ENCODE measurements at places on chromosomes 4 and X. TPM values are rescaled to one million over a fixed set of nuclear protein-coding genes. Genes with fewer than 3 reads are reported as not detected.

VSIG4 gene
- 157 TPM for total RNA-seq

DNA sequence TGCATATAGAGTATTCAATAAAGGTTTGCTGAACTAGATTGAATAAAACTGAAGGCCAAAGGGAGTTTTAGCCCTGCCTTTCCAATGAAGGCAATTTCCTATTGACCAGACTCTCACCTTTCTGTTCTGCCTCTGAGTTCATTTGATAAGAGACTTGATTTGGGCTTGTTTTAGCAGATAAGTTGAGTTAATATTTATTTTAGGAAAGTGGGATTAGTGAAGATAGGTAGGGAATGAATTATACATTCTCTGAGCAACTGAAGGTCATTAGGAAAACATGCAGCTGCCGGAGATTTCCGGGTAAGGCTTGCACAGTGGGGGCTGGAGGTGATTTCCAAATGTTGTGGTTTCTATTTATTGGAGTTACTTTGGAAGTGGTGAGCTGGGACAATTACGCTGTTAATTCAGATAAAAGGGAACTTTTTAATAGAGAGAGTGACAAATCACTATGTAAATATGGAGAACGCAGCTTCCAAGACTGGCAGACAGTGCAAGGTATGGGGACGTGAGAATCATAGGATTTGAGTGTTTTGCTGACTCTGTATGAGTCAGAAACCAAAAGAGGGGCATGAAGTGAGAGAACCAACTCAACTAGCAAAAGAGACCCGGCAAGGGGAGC, 553.6 kb upstream of the BOD1L1 start:
- no peak for DNase-seq

CCNA2 gene
- not detected for total RNA-seq

DNA sequence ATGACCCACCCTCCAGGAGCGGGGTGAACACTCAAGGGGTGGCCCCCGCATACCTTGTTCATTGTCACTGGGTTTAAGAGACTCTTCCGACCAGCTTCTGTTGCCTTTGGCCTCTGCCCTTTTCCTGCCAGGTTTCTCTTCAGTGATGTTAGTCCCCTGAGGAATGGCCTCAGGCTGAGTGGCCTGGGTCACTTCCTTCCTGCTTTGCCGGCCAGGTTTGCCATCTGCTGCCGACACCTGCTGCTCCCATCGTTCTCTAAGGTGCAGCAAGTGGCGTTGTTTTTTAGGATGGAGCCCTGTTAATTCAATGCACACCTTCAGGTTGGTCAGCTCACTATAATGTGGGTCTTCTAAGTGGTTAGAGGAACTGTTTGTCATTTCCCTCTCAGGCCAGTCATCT, 34.2 kb downstream of the BCOR start:
- DNase-seq = peak; percentile 19

DNA sequence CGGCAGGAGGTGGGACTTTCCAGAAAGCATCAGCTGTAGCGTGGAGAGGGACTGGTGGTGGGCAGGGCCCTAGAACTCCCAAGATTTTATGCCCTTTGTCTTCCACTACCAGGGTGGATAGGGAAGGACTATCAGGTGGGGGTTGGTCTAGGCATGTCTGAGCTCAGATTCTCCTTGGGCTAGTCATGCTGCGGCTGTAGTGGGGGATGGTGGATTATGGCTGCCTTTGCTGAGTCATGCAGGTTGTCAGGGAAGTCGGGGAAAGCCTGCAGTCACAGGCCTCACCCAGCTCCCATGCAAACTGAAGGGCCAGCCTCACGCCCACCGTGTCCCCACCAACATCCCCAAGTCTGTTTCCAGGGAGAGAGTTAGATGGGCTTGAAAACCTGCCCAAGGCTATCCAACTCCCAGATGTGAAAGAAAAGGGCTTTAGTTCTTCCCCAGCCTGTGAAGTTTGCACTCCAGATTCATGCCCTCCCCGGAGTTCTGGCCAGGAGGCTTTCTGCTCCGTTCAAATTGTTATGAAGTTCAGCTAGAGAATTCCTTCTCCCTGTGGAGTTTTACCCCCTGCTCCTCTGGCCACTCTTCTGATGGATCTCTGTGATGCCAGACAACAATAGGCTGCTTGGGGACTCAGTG, 13.4 kb upstream of the MEPE start:
- DNase-seq = no peak

FREM3 gene
- total RNA-seq = not detected

PHEX gene
- total RNA-seq = 0.96 TPM

DNA sequence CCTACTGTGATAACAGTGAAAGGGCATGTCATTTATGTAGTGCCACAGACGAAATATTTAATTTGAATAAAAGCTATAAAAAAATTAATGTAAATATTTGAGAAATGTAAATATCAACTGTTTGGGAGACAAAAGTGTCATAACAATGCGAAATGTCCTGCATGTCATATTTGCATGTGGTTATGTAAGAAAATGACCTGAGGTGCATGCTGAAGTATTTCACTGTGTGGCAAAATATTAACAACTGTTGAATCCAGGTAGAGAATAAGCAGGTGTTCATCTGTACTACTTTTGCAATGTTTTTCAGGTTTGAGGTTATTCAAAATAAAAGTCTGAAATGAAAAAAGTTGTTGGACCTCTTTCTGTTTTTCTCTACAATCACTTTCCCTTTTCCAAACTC, 30.9 kb downstream of the PROM1 start:
- DNase-seq = no peak

DNA sequence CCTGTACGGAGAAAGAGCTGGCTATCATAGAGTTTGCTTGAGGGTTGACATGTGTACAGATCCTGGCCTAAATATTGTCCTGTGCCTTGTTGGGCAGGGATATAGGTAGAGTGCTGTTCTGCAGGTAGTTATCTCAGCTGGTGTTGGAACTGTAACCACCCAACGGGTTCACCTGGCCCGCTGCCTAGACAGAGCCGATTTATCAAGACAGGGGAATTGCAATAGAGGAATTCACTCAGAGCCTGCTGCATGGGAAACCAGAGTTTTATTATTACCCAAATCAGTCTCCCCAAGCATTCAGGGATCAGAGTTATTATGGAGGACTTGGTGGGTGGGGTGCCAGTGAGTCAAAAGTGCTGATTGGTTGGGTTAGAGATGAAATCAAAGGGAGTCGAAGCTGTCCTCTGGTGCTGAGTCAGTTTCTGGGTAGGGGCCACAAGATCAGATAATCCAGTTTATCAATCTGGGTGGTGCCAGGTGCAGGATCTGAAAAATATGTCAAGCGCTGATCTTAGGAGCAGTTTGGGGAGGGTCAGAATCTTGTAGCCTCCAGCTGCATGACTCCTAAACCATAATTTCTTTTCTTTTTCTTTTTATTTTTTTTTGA, 42.5 kb upstream of the XIAP start:
- no peak for DNase-seq

SH3TC1 gene
- total RNA-seq = 64.5 TPM
